ENCODE measurements at places on chromosomes 12 and 14. TPM values are rescaled to one million over a fixed set of nuclear protein-coding genes. Genes with fewer than 3 reads are reported as not detected.

The CDKL1 gene
- 53.5 TPM for total RNA-seq

The LRRK2 gene
- 15.7 TPM for total RNA-seq

The PRB2 gene
- total RNA-seq: not detected

The SLC6A15 gene
- 0.17 TPM for total RNA-seq

The PTPRB gene
- total RNA-seq: 27.9 TPM

The PFKM gene
- 37.3 TPM for total RNA-seq

The GOLGA5 gene
- 33.8 TPM for total RNA-seq

The TESPA1 gene
- 1.7 TPM for total RNA-seq

The SLC22A17 gene
- total RNA-seq: 5.4 TPM

The GPR84 gene
- total RNA-seq: not detected

The DIO2 gene
- 1.1 TPM for total RNA-seq

The KRT8 gene
- 3,664 TPM for total RNA-seq

The ERP27 gene
- total RNA-seq: 5.6 TPM

Data from mucosa of descending colon (tissue), 3 donors.